ENCODE measurements at places on chromosomes 1 and 21. TPM values are rescaled to one million over a fixed set of nuclear protein-coding genes. Genes with fewer than 3 reads are reported as not detected.

GRCh38 chr1:119375366-119375765 lies 6.8 kb downstream of the HAO2 start:
- DNase-seq, result no peak
- no peaks in the 10 kb centered on the region for H3K27me3 ChIP-seq
- no peak overlapping the region for H3K27ac ChIP-seq
- no peaks in the 10 kb centered on the region for H3K36me3 ChIP-seq

- no peaks in the 10 kb centered on the region for H3K36me3 ChIP-seq
- DNase-seq, result peak; percentile 86
- no peaks in the 10 kb centered on the region for H3K27me3 ChIP-seq
- no peaks in the 10 kb centered on the region for H3K4me1 ChIP-seq
- H3K4me3 ChIP-seq, result no peak overlapping the region
Measured at GRCh38 chr1:5975133-5975880, 16.9 kb downstream of the NPHP4 start.

- no peak for DNase-seq
- peaks cover 25% of the 10 kb centered on the region for H3K4me1 ChIP-seq
- peaks cover 14% of the 10 kb centered on the region for H3K36me3 ChIP-seq
- no peak overlapping the region for H3K27ac ChIP-seq
Measured at GRCh38 chr1:26791148-26791547, 3.4 kb downstream of the PIGV start.

DNA sequence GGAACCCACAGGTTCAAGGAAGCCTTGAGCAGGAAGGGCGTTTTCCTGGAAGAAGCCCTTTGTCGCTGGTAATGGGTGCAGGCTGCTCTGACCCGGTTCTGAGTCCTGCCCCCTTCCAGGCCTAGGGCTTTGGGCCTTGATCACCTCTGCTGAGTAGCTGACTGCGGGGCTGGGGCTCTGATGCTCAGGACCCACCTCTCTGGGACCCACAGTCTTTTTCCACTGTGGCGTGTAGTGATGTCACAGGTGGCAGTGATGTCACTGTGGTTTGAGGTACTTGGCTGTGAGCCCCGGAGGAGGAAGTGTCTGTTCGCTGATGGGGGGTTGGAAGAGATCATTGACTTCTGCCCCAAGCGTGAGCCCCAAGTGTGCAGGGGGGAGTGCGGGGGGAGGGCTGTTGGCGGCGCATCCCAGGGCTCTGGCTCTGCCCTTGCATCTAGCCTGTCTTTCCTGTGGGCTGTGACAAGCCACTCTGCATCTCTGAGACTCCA lies 6.9 kb downstream of the TNFRSF1B start:
- DNase-seq, result no peak
- H3K4me1 ChIP-seq, result no peaks in the 10 kb centered on the region
- peaks cover 17% of the 10 kb centered on the region for H3K27me3 ChIP-seq
- no peak overlapping the region for H3K27ac ChIP-seq
- no peak overlapping the region for H3K4me3 ChIP-seq

GRCh38 chr1:34178072-34178471 lies 1.4 kb downstream of the C1orf94 start:
- no peaks in the 10 kb centered on the region for H3K4me1 ChIP-seq
- no peak overlapping the region for H3K4me3 ChIP-seq
- H3K27me3 ChIP-seq, result peaks cover 58% of the 10 kb centered on the region
- DNase-seq, result no peak
- H3K27ac ChIP-seq, result no peak overlapping the region
- no peaks in the 10 kb centered on the region for H3K36me3 ChIP-seq

DNA sequence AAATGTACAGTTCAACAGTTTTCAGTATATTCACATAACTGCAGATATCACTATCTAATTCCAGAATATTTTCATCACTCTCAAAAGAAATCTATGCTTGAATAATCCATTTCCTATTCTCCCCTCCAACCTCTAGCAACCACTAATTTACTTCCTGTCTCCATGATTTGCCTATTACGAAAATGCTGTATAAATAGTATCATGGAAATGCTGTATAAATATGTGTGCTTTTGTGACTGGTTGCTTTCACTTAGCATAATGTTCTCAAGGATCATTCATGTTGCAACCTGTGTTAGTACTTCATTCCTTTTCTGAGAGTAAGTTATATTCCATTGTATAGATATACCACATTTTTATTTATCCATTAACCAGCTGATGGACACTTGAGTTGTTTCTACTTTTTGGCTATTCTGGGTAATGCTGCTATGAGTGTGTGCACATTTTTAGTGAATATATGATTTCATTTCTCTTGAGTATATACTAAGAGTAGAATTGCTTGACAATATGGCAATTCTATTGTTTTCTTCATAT lies 115.6 kb downstream of the TNFSF18 start:
- H3K4me3 ChIP-seq, result no peak overlapping the region
- no peaks in the 10 kb centered on the region for H3K36me3 ChIP-seq
- H3K4me1 ChIP-seq, result no peaks in the 10 kb centered on the region
- no peak for DNase-seq
- no peaks in the 10 kb centered on the region for H3K27me3 ChIP-seq
- H3K27ac ChIP-seq, result no peak overlapping the region

- peaks cover 35% of the 10 kb centered on the region for H3K27me3 ChIP-seq
- no peak for DNase-seq
- no peaks in the 10 kb centered on the region for H3K4me1 ChIP-seq
- no peaks in the 10 kb centered on the region for H3K36me3 ChIP-seq
- H3K4me3 ChIP-seq, result no peak overlapping the region
Measured at GRCh38 chr1:55951291-55951690, 628.1 kb downstream of the PLPP3 start.

DNA sequence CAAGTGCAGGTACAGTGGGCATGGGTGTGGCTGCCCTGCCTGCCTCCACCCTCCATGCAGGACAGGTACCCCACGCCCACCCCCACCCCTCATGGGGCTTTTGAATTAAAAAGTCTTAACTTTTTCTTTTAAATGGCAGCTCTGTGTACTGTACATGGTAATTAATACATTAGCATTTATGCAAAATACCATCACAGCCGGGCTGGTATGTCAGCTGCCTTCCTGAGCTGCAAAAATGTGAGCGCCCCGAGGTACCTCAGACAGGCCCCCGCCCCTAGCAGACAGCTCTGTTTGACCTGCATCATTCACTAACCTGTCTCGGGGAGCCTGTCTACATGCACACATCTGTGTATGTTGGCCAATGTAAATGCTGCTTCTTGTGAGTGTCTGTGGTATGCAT lies 42.2 kb upstream of the POU3F1 start:
- no peak overlapping the region for H3K4me3 ChIP-seq
- H3K27ac ChIP-seq, result no peak overlapping the region
- DNase-seq, result no peak
- no peaks in the 10 kb centered on the region for H3K27me3 ChIP-seq
- H3K36me3 ChIP-seq, result no peaks in the 10 kb centered on the region
- no peaks in the 10 kb centered on the region for H3K4me1 ChIP-seq

- H3K27me3 ChIP-seq, result no peaks in the 10 kb centered on the region
- H3K27ac ChIP-seq, result no peak overlapping the region
- H3K4me1 ChIP-seq, result peaks cover 2% of the 10 kb centered on the region
- H3K4me3 ChIP-seq, result no peak overlapping the region
- DNase-seq, result no peak
Measured at GRCh38 chr1:97209381-97209957, 487.9 kb downstream of the PTBP2 start.

DNA sequence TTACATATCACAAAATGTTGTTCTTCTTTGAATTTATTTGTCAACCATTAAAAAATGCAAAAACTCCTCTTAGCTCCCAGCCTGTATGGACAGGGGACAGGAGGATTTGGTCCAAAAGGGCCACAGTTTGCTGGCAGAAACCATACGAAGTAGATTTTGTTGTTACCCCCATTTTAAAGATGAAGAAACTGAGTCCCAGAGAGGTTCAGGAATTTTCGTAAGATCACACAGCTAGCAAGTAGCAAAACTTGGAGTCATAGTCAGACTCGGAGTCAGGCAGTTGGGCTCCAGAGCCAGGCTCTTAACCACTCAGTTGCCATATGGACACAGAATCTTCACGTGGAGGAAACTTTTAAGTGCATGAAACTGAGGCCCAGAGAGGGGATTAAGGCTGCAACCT lies 91.4 kb downstream of the TAS1R2 start:
- no peaks in the 10 kb centered on the region for H3K36me3 ChIP-seq
- no peak overlapping the region for H3K4me3 ChIP-seq
- H3K27me3 ChIP-seq, result peaks cover 23% of the 10 kb centered on the region
- no peak overlapping the region for H3K27ac ChIP-seq

DNA sequence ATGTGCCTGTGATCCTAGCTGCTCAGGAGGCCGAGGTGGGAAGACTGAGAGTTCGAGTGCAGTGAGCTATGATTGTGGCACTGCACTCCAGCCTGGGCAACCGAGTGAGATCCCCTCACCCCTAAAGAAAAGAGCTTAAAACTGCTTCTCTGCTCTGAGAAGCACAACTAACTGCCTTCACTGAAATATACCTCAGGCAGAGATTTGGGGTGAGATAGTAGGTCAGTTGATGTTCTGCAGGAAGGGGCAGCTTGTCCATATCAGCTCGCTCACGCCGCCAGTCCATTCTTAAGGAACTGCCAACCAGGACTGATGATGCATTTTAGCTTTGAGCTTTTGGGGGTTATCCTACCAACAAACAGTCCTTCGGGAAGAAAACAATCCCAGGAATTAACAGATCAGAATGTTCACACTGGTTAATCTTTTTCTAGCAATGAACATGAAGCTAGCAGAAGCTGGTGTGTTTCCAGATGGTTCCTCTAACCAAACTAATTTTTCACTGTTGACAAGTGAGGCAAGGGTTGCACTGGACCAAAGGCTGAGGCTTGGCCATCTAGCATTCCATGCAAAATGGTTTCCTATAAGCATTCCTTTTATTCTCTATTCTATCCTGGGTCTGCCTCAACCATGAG lies 31.6 kb downstream of the LHX4 start:
- no peaks in the 10 kb centered on the region for H3K4me1 ChIP-seq
- H3K36me3 ChIP-seq, result no peaks in the 10 kb centered on the region
- H3K27me3 ChIP-seq, result peaks cover 5% of the 10 kb centered on the region
- H3K4me3 ChIP-seq, result no peak overlapping the region

GRCh38 chr21:18251065-18251464 lies 6.4 kb downstream of the CHODL start:
- DNase-seq, result no peak
- H3K27me3 ChIP-seq, result peaks cover 22% of the 10 kb centered on the region
- no peaks in the 10 kb centered on the region for H3K36me3 ChIP-seq
- H3K4me3 ChIP-seq, result no peak overlapping the region
- no peaks in the 10 kb centered on the region for H3K4me1 ChIP-seq

GRCh38 chr1:93620172-93620840 lies 61.3 kb downstream of the BCAR3 start:
- H3K27me3 ChIP-seq, result no peaks in the 10 kb centered on the region
- no peak for DNase-seq
- H3K4me3 ChIP-seq, result no peak overlapping the region
- H3K27ac ChIP-seq, result no peak overlapping the region

SIM2 gene
- total RNA-seq, result not detected

KCNT2 gene
- total RNA-seq, result 9.1 TPM

KLHDC9 gene
- total RNA-seq, result 15.6 TPM

KRTAP11-1 gene
- not detected for total RNA-seq

IL19 gene
- not detected for total RNA-seq

ADPRS gene
- 25.4 TPM for total RNA-seq

DENND1B gene
- total RNA-seq, result 11.9 TPM

RGS13 gene
- total RNA-seq, result not detected

SYPL2 gene
- 0.38 TPM for total RNA-seq

ABCB10 gene
- 14.7 TPM for total RNA-seq

TMCO2 gene
- total RNA-seq, result not detected

All from endodermal cell (in vitro differentiated cells).